ENCODE measurements at places on chromosomes 7 and 10. TPM values are rescaled to one million over a fixed set of nuclear protein-coding genes. Genes with fewer than 3 reads are reported as not detected.

The ADCY1 gene
- 4.3 TPM for total RNA-seq

The CWF19L1 gene
- total RNA-seq, result 4.1 TPM

DNA sequence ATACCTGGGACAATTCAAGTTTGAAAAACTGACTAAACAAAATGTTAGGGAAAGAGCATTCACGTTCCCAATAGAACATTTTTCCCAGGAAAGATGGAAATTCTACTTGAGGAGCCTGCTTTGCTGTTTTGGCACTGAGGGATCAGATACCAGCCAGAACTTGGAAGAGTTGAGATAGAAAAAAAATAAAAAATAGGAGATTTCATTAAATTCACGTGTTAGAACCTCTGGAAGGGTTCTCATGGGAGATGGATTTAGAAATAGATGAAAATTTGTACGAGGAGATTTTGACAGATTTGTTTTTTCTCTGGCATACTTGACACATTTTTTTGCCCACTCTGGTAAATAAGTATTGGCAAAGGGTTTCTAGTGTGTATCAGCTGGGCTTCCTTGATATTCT is 63.7 kb downstream of the CELF2 start:
- no peak overlapping the region for H3K27ac ChIP-seq

The AFAP1L2 gene
- 28.4 TPM for total RNA-seq

The GNB2 gene
- total RNA-seq, result 72.0 TPM

DNA sequence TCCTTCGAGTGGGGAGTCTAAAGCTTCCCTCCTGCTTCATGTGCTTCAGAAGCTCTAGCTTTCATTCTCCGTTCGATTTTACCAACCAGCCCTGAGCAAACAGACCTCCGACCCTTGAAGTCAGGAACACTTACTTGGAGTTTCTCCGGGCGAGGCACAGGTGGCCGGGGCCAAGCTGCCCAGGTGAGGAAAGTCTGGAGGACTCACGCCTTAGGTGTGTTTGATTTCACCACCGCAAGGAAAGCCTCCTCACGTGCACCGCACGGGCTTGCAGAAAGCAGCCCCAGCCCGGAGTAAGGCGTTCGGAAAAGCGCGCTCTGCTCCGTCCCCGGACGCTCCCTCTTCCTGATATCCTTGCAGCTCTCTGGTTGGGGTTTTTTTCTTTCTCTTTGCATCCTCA is 30.1 kb upstream of the CNPY1 start:
- no peak overlapping the region for H3K4me3 ChIP-seq
- no peaks in the 10 kb centered on the region for H3K27me3 ChIP-seq
- no peaks in the 10 kb centered on the region for H3K4me1 ChIP-seq
- no peak for DNase-seq
- H3K36me3 ChIP-seq, result no peaks in the 10 kb centered on the region
- no peak overlapping the region for H3K27ac ChIP-seq

The FOXI2 gene
- 0.14 TPM for total RNA-seq

The CALML5 gene
- total RNA-seq, result not detected

DNA sequence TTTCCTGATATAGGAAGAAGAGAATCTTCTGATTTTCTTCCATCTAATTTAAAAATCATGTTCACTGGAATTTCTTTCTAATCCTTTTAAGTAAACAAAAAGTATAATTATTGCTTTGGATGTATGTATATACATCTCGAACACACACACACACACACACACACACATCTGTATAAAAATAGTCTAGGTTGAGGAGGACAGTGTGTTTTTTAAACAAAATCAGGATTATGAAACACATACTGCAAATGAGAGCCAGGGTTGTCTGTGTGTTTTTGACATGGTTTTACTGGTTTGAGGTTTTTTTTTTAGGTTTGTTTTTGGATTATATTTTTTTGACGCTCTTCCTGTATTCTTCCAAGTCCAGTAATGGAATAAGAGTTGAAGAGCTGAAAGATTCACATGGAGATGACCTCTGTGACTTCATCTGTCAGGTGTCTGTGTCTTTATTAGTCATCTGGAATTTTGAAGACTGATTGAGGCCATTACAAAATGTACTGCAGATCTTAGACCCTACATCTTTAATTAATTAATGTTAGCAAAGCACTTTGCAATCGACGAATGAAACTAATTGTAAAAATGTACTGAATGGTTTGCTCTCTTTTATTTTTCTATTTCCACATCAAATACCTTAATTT is 237.1 kb downstream of the SUGCT start:
- no peak for DNase-seq
- no peaks in the 10 kb centered on the region for H3K4me1 ChIP-seq
- H3K27ac ChIP-seq, result no peak overlapping the region
- H3K36me3 ChIP-seq, result no peaks in the 10 kb centered on the region
- no peaks in the 10 kb centered on the region for H3K27me3 ChIP-seq

The AGR3 gene
- 7.1 TPM for total RNA-seq

DNA sequence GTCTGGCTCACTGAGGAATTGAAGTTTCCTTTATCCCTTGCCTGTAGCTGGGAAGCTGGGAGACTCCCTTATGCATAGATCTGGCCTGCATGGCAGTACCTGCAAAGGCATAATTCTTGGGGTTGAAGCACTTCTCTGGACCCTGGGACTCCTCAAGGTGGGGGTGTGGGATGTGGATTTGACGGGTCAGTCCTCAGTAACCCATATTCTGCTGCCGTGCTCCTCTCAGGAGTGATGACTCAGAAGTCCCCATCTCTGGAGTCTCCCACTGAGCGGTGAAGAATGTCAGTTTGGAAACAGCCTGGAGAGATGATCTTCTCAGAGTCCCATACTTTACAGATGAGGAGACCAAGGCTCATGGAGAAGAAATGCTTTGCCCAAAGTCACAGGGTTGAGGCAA is 49.0 kb downstream of the SORCS3 start:
- H3K4me3 ChIP-seq, result no peak overlapping the region
- no peak for DNase-seq
- H3K4me1 ChIP-seq, result no peaks in the 10 kb centered on the region
- no peak overlapping the region for H3K27ac ChIP-seq

The PRR15 gene
- total RNA-seq, result 1.8 TPM

- no peaks in the 10 kb centered on the region for H3K4me1 ChIP-seq
- no peaks in the 10 kb centered on the region for H3K27me3 ChIP-seq
- no peaks in the 10 kb centered on the region for H3K36me3 ChIP-seq
- H3K4me3 ChIP-seq, result no peak overlapping the region
- no peak for DNase-seq
- no peak overlapping the region for H3K27ac ChIP-seq
Observed at GRCh38 chr7:33761449-33762080, 143.8 kb upstream of the BMPER start.

- no peak overlapping the region for H3K4me3 ChIP-seq
- H3K27me3 ChIP-seq, result no peaks in the 10 kb centered on the region
- DNase-seq, result no peak
- no peak overlapping the region for H3K27ac ChIP-seq
- H3K4me1 ChIP-seq, result no peaks in the 10 kb centered on the region
Observed at GRCh38 chr7:142800699-142801260, 30.0 kb downstream of the PRSS2 start.

The DRGX gene
- total RNA-seq, result not detected

DNA sequence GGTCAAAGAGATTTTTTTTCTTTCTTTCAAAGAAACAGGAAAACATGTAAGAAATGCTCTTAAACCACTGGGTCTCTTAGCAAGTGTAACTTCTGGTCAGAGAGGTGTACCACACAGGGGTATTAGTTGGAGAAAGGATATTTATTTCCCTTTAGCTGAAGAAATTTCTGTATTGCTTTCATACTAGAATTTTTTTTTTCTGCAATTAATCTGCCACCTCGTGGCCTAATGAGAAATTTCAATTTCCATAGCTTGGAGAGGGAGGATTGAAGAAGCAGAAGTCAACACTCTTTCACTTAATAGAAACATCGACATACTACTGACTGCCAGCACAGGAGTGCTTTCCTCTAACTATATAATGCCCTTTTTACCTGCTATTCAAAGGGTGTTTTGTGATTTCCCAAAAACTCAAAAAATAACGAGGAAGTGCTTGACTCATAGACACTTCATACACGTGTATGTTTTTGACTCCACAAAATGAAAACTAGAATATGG is 177.6 kb upstream of the NAMPT start:
- H3K27ac ChIP-seq, result no peak overlapping the region
- no peaks in the 10 kb centered on the region for H3K4me1 ChIP-seq
- no peak overlapping the region for H3K4me3 ChIP-seq
- no peak for DNase-seq

The SRRM3 gene
- total RNA-seq, result 1.3 TPM

The GPR26 gene
- total RNA-seq, result not detected

GRCh38 chr10:98878418-98878817 is 357.2 kb downstream of the HPSE2 start:
- no peaks in the 10 kb centered on the region for H3K4me1 ChIP-seq
- H3K27ac ChIP-seq, result no peak overlapping the region
- DNase-seq, result no peak
- H3K36me3 ChIP-seq, result no peaks in the 10 kb centered on the region

The GPR15LG gene
- total RNA-seq, result not detected

DNA sequence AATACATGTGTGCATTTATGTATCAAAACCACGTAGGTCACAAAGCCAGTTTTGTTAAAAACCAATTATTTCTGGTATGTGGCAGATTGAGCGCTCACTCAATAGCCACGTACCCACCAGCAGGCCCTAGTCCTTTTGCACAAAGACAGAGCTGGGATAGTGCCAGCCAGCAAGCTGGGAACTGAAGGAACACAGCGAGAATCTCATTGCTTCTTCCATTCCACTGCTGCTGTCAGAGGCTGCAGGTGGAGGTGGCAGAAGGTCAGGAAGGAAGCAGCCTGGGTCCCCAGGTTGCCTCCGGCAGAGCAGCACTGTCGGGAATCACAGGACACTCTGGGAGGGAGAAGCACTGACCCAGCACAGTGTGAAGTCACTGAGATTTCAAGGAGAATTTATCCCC is 385.5 kb upstream of the PFKP start:
- H3K4me3 ChIP-seq, result no peak overlapping the region
- H3K27ac ChIP-seq, result no peak overlapping the region
- H3K36me3 ChIP-seq, result no peaks in the 10 kb centered on the region

The SLC16A12 gene
- 7.4 TPM for total RNA-seq

GRCh38 chr10:75740541-75740940 is 309.1 kb downstream of the LRMDA start:
- H3K4me3 ChIP-seq, result no peak overlapping the region
- no peaks in the 10 kb centered on the region for H3K27me3 ChIP-seq
- DNase-seq, result no peak
- H3K27ac ChIP-seq, result no peak overlapping the region
- H3K4me1 ChIP-seq, result no peaks in the 10 kb centered on the region
- H3K36me3 ChIP-seq, result no peaks in the 10 kb centered on the region

The FRMPD2 gene
- total RNA-seq, result 0.21 TPM

DNA sequence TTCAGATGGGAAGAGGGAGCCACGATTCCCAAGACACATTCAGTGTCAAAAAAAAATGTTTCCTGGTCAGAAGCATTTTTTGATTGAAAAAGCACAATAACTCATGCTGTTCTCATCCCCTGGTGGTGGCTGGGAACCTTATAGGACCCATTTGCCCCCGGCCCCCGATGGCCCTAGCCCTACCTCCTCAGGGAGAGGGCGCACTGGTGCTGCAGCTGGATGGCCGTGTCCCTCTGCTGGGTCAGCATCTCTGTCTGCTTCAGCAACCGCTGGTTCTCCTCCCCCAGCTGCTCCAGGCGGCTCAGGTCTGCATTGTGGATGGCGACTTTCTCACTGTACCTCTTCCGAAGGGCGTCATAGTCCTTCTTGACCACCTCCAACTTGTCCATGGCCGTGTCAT is 83.3 kb downstream of the DLG5 start:
- DNase-seq, result no peak
- H3K27ac ChIP-seq, result no peak overlapping the region
- no peaks in the 10 kb centered on the region for H3K4me1 ChIP-seq

DNA sequence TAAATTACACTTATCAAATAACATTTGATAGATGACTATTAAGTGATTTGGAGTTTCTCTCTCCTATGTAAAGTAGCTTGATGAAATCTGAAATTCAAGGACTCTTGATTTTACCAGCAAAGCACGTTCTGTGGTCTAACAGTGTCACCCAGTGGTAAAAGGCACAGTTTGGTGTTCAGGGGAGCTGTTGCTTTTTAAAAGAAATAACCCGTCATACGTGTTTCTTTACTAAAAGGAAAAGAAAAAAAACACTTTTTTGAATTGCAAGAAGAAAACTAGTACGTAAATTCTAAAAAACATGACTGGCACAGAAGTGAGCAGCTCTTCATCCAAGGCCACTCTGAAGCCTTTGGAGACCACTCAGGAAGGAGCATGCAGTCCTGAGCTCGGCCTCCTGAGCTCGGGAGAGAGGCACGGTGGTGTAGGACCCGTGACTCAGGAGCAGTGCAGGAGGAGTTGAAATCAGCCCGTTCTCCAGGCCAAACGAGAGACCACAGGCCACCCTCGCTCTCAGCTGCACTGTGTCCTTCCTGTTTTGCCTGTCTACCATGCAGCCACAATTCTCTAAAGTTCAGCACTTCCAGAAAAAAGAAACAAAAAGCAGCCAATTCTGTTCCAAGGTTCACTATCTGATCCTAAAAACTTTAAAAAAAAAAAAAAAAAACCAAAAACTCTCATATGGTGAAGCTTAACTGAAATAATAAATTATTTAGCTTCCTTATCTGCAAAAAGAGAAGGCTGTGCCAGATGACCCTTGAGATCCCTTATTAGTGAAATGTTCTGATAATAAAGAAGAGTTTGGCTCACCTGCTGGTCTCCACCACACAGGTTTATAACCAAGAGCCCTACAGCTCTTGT is 212.6 kb upstream of the FRMD4A start:
- H3K4me3 ChIP-seq, result no peak overlapping the region
- H3K27me3 ChIP-seq, result no peaks in the 10 kb centered on the region
- no peak for DNase-seq
- peak overlapping the region; percentile 39 for H3K27ac ChIP-seq
- no peaks in the 10 kb centered on the region for H3K4me1 ChIP-seq
- no peaks in the 10 kb centered on the region for H3K36me3 ChIP-seq

DNA sequence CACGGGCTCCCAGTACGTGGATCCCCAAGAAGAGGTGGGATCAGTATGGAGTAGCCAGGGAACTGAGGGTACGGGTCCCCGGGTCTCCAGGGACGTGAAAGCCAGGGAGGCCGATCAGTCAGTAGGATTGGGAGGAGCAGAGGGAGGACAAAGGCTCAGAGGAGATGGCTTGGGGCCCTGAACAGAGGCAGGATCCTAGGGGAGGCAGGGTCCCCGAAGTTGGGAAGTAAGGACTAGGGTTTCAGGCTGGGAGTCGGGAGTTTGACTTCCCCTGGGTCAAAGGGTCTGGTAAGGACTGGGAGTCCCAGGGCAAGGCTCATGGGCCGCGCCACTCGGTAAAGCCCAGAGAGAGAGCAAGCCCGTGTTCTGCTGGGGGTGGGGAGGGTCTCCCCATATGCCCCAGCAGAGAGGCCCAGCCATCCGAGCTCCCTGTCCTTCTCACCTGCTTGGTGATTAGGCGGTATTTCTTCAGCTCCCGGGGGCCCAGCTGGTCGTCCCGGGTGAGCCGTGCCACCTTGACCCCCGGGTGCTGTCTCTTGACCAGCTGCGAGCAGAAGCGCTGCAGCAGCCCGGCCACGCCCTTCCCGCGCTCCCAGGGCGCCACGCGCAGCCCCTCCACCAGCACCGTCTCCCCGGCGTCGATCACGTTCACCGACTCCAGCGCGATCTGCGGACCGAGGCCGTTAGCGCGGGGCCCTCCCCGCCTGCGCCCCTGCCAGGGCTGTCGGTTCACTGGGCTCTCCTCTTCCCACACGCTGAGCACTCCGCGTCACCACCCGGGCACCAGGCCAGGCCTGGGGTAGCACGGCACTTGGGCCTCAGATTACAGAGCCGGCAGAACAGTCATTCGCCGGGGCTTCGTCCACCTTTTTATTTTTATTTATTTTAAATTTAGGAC is 7.0 kb downstream of the NAT16 start:
- DNase-seq, result peak; percentile 58
- peaks cover 17% of the 10 kb centered on the region for H3K4me1 ChIP-seq
- H3K27ac ChIP-seq, result no peak overlapping the region
- peaks cover 38% of the 10 kb centered on the region for H3K27me3 ChIP-seq
- H3K36me3 ChIP-seq, result no peaks in the 10 kb centered on the region
- H3K4me3 ChIP-seq, result no peak overlapping the region

The CLCN1 gene
- 0.21 TPM for total RNA-seq

The GSDME gene
- 10.8 TPM for total RNA-seq

Data from uterus (tissue), 4 donors.